ENCODE measurements at places on chromosomes 5 and 9.

DNA sequence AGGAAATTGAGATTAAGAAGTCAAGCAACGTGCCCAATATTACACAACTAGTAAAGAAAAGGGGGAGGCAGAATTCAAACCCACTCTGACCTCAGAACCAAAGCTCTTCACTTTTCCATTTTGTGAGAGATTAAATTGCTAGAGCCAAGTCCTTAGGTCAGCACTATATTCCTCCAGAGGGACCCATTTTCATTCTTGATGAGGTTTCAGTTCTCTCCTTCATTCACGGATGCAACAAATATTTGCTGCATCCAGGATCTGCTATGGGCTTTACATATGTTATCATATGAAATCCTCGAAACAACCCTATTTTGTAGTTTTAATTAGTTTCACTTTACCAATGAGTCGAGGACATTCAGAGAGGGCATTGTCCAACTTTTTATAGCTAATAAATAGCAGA is 239.2 kb downstream of the EFNA5 start:
- no peak for DNase-seq

DNA sequence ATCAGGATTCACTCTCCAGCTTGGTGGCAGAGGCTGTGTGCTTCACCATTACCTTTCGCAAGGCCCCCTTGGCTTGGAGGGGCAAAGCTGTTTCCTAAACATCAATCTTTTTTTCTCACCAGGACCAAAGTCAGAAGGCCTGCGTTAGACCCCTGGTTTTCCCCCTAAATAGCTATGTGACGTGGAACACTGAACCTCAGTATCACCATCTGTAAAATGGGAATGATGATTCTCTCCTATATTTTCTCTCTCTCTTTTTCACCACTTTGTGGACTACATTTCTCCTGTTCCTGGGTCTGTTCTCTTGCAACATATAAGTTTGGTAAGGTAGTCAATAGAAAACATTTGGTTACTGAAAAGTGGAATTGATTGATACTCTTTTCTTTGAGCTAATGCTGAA is 50.5 kb downstream of the DAPK1 start:
- DNase-seq: no peak

- DNase-seq: peak; percentile 48
Observed at GRCh38 chr9:132586830-132587591, 4.6 kb downstream of the BARHL1 start.

GRCh38 chr5:115402822-115403577 is 106.5 kb upstream of the CCDC112 start:
- no peak for DNase-seq

DNA sequence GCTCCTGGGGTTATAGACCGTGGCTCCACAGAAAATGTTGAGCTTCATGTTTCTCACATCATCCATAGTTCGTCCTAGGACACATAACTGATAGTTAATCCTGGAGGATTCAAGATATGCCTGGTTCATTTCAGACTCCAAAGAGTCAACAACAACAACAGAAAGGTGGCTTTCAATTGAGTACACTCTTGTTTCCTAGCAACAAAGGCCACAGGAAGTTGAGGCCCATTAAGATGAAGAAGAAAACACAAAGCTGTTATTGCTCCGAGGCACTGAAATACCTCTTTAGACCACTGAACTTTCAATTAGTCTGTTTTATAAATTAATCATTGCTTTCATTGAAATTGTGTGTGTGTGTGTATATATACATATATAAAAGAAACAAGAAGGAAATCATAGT is 154.5 kb downstream of the YIPF5 start:
- no peak for DNase-seq

GRCh38 chr5:160185626-160186360 is 43.5 kb upstream of the FABP6 start:
- no peak for DNase-seq

DNA sequence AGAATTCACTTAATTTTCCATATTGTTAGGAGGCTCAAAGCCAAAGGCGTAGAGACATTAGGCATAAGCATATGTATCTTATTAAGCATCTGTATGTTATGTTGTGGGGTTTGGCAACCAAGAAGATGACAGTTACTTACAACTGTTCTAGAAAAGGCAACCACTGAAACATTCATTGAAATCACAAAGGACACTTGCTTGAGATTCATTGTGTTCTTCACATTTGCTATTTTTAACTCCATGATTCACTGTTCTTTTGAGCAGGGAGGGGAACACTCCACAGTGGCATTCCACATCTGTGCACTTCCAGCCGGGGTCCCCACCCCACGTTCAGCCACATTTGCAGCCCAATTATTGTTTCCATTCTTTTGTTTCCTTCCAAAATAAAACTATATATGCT is 107.1 kb downstream of the PALM2AKAP2 start:
- DNase-seq: no peak

- DNase-seq: no peak
Observed at GRCh38 chr9:98821831-98822230, 14.4 kb downstream of the GALNT12 start.

- DNase-seq: no peak
Observed at GRCh38 chr9:30301271-30301963, 2083.0 kb upstream of the ACO1 start.

- DNase-seq: no peak
Observed at GRCh38 chr5:53940921-53941320, 369.5 kb downstream of the ARL15 start.

DNA sequence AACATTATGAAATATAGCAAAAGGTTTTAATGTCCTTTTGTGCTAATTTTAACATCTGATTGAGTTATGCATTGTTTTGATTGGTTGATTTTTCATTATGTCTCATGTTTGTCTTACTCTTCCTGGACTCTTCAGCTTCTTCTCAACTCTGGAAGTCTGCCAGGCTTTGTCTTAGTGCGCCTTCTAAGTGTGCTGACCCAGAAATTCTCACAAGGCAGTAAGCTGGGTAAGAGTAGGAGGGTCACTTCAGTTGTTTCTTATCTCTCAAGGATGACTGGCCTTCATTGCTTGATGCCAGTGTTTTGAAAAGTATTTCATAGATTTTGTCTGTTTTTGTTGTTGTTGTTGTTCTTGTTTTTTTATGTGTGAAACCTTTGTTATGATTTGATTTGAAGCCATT is 59.2 kb downstream of the RIC1 start:
- no peak for DNase-seq

GRCh38 chr9:133207021-133207531 is 2.0 kb downstream of the OBP2B start:
- no peak for DNase-seq

DNA sequence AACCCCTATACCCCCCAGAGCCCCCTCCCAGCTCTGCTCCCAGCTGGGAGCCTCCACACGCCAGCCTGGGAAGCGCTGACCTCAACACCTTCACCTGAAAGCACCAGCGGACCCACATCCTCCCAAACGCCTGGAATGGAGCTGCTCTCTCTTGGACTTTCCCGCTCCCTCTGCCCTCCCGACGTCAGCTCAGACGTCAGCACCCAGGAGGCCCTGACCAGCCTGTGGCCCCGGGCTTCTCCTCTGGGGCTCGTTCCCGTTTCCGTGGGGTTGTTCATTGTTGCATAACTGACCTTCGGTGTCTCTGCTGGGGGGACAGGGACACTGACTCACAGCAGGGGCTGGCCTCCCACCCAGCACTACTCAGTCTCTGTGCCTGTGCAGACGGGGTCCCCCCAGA is 35.0 kb upstream of the SLC6A3 start:
- no peak for DNase-seq

GRCh38 chr5:114928644-114929462 is 240.9 kb downstream of the TRIM36 start:
- DNase-seq: no peak

DNA sequence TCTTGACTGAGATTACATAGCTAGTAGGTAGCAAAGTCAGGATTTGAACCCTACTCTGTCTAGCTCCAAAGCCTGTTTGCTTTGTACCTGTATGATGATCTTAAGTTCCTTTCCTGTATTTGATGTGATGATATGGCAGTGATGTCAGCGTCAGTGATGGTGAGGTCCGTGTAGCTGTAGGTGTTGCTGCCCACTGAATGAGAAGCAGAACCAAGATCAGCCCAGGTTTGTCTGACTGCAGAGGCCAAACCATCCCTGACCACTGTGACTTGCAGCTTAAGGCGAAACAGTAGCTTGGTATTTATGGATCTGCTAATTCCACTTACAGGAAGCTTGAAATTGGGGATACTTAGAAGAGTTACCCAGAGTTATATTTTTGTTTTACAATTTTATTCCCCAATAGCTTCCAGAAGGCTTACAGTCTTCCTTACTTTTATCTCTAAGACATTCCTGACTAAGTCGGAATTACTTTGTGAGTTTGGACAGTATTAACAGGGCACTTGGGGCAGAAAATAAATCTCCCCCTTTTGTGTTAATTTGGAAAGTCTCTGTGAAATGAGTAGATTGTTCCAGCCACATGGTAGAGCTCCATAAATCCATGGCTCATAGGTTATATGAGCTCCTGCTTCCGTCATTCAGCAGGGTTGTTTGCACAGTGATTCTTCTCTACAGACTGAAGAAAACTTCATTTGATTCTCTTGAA is 273.4 kb downstream of the NR3C1 start:
- DNase-seq: no peak

DNA sequence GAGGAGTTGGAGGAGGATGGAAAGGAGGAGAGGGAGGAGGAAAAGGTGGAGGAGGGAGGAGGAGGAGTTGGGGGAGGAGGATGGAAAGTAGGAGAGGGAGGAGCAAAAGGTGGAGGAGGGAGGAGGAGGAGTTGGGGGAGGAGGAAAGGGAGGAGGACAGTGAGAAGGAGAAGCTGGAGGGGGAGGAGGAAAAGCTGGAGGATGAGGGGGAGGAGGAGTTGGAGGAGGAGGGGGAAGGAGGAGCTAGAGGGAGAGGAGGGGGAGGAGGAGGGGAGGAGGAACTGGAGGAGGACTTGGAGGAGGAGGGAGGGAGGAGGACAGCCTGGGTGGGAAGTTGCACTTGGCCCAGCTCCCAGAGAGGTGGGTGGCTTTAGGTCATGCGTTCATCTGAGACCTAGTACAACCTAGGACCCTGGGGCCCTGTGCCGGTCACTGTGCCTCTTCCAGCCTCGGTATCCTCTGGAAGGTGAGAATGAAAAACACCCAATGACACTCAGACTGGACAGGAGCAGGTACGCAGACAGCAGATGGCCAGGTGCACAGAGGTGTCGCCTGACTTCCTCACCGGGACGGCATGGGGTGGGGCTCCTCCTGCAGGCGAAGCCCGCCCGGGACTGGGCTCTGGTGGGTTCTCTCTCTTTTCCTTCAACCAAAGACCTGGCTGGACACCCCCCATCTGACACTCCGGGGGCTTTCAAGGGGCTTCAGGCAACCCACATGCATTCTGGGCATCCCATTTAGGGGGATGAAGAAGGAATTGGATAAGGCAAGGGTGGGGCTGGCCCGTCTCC is 12.2 kb upstream of the SLC2A6 start:
- DNase-seq: peak; percentile 10

DNA sequence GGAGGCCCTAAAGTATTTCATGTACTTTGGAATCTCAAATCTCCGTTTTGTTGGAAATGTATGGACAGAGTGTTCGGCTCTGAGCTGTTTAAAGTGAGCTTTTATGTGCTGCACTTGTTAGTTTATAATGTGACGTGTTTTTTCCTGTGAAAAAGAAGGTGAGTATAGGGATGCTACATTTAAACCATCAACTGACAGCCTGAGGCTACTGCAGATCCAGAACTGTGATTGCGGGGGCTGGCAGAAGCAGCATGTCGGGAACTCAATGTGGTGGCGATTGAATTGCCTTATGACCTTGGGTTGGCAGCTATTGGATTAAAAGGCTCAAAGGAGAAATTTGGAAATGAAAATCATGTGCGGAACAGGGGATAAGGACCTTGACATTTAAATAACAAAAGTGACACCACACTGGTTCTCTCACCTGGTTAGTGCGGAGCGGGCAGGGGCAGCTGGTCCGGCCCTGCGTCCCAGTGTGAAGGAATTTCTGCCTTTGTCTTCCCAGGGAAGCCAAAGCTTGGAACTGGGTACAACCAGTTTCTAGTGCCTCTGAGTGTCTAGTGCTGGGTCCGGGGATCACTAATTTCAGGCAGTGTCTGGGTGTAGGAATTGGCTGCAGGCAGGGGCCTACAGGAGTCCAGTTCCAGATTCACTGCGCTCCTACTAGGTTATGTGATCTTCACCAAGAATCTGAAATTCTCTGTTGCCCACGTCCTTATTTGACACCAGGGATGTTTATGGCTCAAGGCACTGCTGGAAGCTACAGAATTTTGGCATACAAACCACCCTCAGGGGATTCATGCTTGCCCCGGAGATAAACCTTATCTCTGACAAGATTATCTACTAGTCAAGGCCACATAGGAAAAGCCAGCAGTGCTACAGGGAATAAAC is 120.7 kb upstream of the ERCC6L2 start:
- DNase-seq: no peak

DNA sequence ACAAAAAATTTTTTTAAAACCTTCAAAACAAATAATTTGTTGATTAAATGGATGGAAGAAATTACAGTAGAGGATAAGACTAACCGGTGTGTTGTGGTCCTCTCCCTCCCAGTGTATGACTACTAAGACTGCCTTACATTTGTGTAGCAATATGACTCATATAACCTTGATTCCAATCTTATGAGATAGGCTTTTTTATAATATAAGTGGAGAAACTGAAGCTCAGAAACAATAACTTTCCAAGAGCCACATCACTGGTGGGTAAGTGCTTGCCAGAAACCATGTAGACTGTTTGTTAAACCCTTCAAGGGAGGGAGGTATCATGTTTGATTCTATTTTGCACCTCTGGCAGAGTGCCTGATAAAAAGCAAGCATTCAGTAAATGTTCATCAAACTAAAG is 47.5 kb downstream of the NLN start:
- no peak for DNase-seq

DNA sequence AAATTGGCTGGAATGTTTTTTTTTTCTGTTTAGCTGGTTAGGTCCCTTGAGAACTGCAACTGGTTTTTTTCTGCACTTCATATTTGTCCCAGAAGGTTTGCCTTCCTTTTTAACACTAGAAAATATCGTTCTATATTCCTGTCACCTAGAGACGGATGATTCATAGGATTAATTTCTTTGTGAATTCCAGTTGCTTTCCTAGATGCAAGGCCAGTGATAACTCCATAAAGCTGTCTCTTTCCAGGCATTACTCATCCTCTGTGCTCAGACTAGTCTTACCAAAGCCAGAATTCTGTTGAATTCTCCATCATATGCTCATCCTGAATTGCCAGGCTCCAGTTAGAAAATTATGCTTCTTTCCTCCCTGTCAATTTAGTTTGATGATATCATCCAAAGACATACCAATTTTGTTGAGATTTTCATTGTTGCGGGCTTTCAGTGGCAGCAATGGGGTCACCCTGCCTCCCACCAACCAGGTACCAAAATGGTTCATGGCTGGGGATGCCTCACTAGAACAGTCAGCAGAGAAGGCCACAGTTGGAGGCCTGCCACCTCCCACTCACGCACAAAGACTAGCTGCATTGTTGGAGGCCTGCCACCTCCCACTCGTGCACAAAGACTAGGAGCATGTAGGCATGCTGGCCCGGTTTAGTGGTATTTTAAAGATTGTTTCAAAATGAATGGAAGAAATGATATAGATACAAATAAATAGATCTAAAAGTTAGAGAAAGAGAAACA is 8.5 kb downstream of the BAAT start:
- no peak for DNase-seq

GRCh38 chr5:169202969-169203368 is 98.0 kb downstream of the SLIT3 start:
- DNase-seq: no peak

- no peak for DNase-seq
Observed at GRCh38 chr9:38062498-38063362, 6.3 kb downstream of the SHB start.

GRCh38 chr9:17191082-17191481 is 56.2 kb downstream of the CNTLN start:
- DNase-seq: no peak
